Stimulated activated CD8-positive, alpha-beta memory T cell treated with anti-CD3 and anti-CD28 coated beads, Interleukin-15, amount 100 ng/mL, for 48 hours (primary cell): ENCODE measurements at places on chromosomes 4 and X.

DNA sequence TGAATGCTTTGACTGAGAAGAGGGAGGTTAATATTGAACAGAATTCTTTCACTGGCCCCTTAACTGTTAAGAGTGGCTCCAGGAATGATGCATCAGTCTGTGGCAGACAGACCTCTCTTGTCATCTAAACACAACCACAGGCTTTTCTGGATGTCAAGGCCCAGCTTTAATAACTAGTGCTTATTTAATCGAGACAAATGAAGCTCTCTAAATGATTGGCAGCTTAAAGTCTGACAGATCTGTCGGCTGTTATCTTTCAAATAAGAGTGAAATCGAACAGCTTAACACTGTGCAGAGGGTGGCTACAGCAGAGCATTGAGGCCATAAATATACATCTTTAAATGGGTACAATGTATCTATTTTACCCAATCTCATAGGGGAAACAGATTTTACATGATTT is 500.8 kb upstream of the PABPC4L start:
- DNase-seq, result no peak

GRCh38 chr4:148076964-148077363 is 345.1 kb downstream of the ARHGAP10 start:
- DNase-seq, result no peak

GRCh38 chr4:65954416-65954815 is 284.1 kb upstream of the EPHA5 start:
- no peak for DNase-seq

- no peak for DNase-seq
Measured at GRCh38 chrX:115535421-115535820, 25.6 kb upstream of the PLS3 start.

DNA sequence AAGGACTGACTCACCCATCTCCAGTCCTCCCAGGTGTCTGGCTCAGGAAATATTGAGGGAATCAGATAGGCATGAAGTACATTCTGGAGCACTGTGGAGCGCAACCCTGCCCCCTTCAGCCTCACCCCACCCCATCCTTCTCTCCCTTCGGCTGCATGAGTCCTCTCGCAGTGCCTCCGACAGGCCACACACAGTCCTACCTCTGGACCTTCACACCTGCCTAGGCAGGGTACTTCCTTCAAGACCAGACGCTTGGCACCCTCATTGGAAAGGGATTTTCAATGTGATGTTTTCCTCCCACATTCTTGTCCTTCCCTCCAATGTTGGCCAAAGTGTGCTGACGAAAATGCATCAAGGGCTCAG is 26.8 kb upstream of the PPP2R2C start:
- no peak for DNase-seq

DNA sequence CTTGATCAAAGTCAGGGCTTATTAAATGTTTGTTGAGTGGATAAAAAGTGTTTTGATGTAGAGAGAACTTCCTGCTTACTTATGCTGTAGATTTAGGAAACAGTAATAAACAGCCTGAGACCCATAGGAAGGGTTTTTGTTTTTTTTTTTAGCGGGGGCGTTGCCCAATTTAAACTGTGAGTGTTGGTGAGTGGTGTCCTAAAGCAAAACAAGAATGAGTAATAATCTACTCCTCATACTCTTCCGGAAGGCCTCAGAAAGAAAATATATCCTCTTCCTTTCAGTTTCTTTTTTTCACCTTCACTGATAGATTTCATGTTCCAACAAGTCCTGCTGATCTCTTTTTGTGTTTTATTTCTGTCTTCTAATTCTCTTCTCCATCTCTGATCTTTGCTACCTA is 104.4 kb upstream of the SCML1 start:
- DNase-seq, result no peak

DNA sequence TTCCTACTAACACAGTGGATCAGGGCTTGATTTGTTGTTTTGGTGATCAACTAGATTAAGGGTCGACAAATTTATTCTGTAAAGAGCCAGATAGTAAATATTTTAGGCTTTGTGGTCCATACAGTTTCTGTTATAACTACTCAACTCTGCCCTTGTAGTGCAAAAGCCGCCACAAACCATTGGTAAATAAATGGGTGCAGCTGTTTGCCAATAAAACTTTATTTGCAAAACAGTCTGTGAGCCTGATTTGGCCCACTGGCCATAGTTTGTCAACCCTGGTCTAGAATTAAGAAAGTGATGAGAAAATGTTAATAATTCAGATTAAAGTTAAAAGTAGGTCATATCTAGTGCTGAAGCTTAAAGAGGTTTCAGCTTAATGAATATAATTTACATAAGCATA is 84.0 kb upstream of the TRIM2 start:
- no peak for DNase-seq

- no peak for DNase-seq
Measured at GRCh38 chrX:154981116-154981411, 41.5 kb downstream of the F8 start.

GRCh38 chr4:145302725-145303124 is 122.3 kb upstream of the OTUD4 start:
- DNase-seq, result no peak

DNA sequence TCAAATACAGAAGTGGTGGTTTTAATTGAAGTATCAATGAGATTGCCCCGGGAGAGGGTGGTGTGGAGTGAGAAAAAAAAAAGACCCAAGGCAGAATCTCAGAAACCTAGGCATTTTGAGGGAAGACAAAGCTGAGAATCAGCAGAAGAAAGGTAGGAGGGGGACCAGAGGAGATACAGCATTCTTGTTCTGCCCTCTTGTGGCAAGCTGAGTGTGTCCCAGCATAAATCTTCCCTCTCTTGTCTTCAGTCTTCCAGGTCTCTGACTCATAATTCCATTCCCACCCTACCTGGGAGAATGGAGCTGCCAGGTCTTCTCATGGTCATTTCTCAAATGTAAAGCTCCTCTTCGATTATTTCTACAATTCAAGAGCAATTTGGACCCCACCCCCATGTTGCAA is 32.7 kb upstream of the MAGED1 start:
- no peak for DNase-seq

DNA sequence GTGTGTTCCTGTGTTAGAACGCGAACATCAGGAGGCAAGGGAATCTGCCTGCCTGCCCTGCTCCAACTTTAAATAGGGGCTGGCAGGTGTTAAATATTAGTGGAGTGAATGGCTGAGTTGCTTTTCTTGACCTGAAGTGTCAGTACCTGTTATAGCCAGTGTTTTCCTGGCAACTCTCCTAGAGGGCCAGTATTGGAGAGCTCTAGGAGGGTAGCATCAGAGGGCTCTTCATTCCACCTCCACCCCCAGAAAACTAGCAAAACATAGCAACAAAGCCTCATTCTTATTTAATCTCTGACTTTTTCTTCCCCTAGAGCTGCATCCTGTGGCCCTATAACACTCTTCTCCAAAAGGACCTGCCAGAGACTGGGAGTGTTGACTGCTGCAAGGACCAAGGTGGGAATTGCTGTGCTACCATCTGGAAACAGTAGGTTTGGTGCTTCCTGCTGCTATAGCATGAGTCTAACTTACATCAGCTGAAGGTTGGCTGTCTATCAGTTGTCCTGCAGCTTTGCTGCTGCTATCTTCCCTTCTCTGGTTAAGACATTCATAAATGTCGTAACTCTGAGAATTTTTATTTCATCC is 33.5 kb downstream of the SGMS2 start:
- DNase-seq, result no peak

DNA sequence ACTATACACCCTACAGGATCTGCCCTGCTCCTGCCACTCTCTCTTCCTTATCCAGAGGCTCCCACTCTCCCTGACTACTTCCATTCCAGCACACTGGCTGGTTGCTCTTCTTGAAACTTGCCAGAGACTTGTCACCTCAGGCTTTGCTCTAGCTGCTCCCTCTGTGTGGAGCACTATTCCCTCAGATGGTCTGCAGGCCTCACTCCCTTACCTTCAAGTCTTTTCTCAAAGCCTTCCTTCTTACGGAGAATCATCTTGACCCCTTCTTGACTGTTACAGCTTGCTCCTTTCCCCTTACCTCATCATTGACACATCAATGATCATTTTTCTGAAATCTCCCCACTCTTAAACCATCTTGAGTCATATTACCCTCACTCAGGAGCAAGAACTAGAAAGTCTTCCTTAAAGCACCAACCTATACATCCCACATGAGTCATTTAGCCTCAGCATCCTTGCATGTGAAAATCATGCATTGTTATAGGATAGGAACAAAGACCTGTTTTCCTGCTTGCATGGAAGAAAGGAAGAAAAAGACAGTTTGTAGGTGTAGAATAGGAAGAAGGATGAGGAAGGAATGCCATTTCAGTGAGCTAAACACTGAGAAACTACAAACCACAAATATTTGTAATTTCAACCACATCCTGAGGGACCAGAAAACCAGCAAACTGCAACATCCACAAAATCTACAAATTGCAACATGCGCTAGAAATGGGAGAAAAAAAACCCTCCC is 55.7 kb downstream of the ANTXR2 start:
- DNase-seq, result no peak

- DNase-seq, result no peak
Measured at GRCh38 chrX:9642270-9642995, 123.2 kb downstream of the GPR143 start.

DNA sequence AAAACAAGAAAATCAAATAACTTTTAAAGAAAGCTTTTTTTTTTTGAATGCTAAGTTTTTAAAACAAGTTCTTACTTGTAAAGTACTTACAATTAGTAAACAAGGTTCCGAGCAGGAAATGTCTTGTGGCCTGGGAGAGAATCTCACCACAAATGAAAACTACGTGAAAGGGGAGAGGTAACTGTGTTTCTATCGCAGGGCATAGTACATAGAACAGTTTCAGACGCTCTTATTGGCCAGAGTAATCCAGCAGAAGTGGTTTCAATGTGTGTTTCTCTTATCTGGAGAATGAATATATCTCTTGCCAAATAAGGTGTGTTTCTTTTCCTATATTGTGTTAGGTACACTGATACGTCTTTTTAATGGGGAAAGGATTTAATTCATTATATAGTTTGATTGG is at the start of gene PLAC8:
Gene PLAC8 (minus strand): TSS at position 154 of the 400 bp plus-strand sequence. CDS start 6,808 bp downstream, outside the sequence.
- DNase-seq, result no peak

GRCh38 chr4:10773656-10774055 is 89.1 kb upstream of the CLNK start:
- no peak for DNase-seq
